ENCODE measurements at places on chromosomes 6 and 20.

DNA sequence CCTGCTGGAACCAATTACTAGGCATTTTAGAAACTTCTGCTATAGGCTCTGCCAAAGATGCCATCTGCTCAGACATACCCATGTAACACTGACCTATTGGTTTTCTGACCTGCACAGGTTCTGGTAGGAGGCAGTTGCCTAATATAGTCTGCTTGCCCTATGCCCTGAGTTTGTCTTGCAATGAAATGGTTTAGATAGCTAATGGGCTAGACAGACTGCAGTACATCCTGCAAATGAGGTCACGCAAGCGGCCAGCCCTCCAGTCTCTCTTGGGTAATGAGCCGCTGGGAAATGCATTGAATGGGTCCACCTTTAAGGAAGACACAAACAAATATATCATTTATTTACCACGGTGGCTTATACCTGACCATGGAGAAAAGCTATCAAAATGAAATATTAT is 90.6 kb upstream of the B3GAT2 start:
- H3K4me3 ChIP-seq, result no peak overlapping the region
- H3K36me3 ChIP-seq, result no peaks in the 10 kb centered on the region
- no peaks in the 10 kb centered on the region for H3K4me1 ChIP-seq
- no peak for DNase-seq

DNA sequence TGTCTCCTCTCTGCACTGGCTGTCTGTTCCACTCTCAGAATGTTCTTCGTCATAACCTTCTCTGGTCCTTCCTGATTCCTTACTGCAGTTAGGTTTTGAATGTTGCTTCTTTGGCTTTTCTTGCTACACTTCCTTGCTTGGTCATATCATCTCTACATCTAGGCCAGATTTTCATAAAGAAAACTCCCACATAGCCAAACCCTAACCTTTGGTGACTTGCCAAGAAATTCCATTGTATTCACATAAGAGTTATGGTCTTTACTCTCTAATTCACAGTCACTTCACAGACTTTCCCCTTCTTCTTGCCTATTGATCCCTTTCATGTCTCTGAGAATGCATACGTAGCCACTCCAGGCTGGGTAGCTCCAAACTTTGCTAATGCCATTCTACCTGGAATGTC is 41.9 kb upstream of the SIM1 start:
- no peaks in the 10 kb centered on the region for H3K36me3 ChIP-seq
- H3K27me3 ChIP-seq, result no peaks in the 10 kb centered on the region

GRCh38 chr6:107756660-107757355 is 67.3 kb downstream of the SCML4 start:
- H3K36me3 ChIP-seq, result no peaks in the 10 kb centered on the region
- no peaks in the 10 kb centered on the region for H3K4me1 ChIP-seq
- no peak overlapping the region for H3K4me3 ChIP-seq
- no peak overlapping the region for H3K27ac ChIP-seq

GRCh38 chr20:51720384-51720783 is 47.8 kb downstream of the ATP9A start:
- peaks cover 24% of the 10 kb centered on the region for H3K36me3 ChIP-seq
- H3K4me3 ChIP-seq, result no peak overlapping the region
- no peak overlapping the region for H3K27ac ChIP-seq
- no peak for DNase-seq
- H3K4me1 ChIP-seq, result peaks cover 7% of the 10 kb centered on the region

DNA sequence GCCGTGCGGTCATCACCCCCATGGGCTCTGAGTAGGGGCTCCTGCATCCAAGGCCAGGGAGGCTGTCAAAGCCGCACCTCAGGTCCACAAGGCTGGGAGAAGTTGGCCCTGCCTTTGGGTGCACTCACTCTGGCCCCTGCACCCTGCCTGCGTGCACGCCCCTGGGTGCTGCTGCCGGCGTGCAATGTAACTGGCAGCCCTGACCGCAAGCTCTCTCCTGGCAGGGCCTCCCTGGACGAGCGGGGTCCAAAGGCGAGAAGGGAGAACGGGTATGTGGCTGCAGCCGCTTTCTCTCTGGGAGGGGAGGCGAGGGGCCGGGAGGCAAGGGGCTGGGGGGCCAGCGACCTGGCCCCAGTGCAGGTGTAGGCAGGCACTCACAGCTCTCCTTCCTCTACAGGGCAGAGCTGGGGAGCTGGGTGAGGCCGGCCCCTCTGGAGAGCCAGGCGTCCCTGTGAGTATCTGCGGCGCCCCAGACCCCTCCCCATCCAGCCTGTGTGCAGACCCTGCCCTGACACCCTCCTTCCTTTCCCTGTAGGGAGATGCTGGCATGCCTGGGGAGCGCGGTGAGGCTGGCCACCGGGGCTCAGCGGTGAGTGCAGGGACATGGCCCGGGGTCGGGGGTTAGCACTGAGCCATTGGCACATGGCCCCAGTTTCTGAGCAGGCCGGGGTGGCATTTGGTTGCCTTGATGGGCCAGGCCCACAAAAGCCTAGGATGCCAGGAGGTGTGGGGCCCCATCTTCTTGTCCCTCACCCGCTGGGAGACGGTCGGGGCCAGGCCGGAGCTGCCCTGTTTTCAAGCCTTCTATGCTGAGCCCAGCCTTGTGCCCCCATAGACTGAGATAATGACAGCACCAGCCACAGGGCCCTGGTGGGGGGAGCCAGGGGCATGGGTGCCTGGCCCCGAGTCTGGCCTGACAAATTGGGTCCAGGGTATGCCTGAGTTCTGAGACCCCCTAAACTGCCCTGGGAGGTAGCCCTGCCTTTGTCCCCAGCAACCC is 12.7 kb downstream of the COL9A3 start:
- no peaks in the 10 kb centered on the region for H3K36me3 ChIP-seq
- DNase-seq, result no peak
- H3K27ac ChIP-seq, result no peak overlapping the region

DNA sequence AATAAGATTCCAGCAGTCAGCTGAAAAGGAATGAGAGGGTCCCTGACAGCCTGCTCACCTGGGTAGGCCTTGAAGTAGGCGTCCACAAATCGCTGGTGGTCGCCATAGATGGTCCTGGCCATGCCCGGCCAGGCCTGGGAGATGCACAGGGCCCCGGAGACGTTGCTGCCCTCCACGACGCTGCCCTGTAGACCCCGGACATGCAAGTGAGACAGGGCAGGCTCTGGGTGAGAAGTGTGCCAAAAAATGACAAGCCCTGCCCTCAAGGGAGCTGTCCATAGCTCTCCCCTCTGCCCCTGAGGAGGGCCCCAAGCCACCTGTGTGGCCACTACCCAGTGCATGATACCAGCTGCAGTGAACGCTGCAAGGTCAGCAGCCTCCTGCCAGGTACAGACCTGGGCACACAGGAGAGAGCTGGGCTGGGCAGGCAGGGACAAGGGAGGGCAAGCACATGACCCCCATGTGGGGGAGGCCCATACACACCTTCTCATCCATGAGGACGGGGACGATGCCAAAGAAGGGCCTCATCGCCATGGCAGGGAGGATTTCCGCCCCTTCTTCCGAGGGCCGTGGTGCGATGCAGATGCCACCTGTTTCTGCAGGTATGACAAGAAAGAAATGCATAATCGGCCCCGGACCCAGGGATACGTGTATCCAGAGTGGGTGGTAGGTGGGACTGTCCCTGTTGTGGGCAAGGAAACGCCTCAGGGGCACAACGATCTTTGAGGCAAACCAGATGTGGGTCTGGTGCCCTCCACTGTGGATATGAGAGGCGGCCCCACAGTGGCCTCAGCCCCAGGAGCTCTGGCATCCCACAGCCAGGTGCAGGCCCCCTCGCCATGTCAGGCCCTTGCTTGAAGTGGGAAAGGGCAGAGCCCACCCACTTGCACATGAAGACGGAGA is 21.2 kb upstream of the APMAP start:
- no peaks in the 10 kb centered on the region for H3K27me3 ChIP-seq
- DNase-seq, result no peak
- H3K36me3 ChIP-seq, result no peaks in the 10 kb centered on the region
- H3K4me1 ChIP-seq, result peaks cover 17% of the 10 kb centered on the region
- H3K4me3 ChIP-seq, result no peak overlapping the region
- H3K27ac ChIP-seq, result no peak overlapping the region

DNA sequence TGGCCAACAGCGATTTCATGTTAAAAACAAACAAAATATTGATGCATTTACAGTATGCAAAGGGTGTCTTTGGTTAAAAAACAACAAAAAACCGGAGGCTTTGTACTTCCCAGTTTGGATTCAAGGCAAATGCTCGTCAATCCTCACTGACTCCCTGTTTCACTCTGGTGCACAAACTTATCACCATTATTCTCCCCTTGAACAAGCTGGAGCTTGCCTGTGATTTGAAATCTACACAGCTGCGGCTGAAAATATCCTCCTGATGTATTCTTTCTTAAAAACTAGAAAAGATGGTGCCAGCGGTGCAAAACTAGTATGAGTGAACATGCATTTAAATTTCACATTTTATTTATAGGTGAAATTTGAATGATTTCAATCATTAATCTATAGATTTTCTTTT is 3.3 kb downstream of the PERP start:
- no peak for DNase-seq
- H3K36me3 ChIP-seq, result no peaks in the 10 kb centered on the region
- peaks cover 5% of the 10 kb centered on the region for H3K4me1 ChIP-seq
- H3K4me3 ChIP-seq, result peak overlapping the region; percentile 72
- H3K27ac ChIP-seq, result peak overlapping the region; percentile 73
- H3K27me3 ChIP-seq, result no peaks in the 10 kb centered on the region

DNA sequence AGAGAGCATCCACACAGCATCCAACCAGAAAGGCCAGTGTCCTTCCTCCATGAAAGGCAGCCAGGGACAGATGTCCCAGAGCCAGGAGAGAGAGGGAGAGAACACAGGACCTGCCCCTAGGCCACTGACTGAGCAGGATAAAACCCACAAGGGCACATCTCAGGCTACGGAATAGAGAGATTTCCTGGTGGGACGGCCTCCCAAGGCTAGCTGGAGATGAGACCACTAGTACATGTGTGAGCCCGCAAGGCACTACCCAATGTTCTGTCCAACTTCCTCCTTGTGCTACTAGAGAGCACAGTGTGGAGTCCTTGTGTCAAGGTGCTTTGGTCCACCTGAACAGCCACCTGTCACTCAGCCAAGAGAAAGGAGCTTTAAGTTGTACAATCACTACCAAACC is 44.2 kb downstream of the PLCG1 start:
- DNase-seq, result no peak
- H3K4me1 ChIP-seq, result peaks cover 2% of the 10 kb centered on the region
- H3K36me3 ChIP-seq, result no peaks in the 10 kb centered on the region
- H3K27ac ChIP-seq, result peak overlapping the region; percentile 17
- no peak overlapping the region for H3K4me3 ChIP-seq
- no peaks in the 10 kb centered on the region for H3K27me3 ChIP-seq

GRCh38 chr20:8244637-8245036 is 112.6 kb downstream of the PLCB1 start:
- no peaks in the 10 kb centered on the region for H3K4me1 ChIP-seq
- no peaks in the 10 kb centered on the region for H3K36me3 ChIP-seq
- DNase-seq, result no peak
- H3K27me3 ChIP-seq, result no peaks in the 10 kb centered on the region

DNA sequence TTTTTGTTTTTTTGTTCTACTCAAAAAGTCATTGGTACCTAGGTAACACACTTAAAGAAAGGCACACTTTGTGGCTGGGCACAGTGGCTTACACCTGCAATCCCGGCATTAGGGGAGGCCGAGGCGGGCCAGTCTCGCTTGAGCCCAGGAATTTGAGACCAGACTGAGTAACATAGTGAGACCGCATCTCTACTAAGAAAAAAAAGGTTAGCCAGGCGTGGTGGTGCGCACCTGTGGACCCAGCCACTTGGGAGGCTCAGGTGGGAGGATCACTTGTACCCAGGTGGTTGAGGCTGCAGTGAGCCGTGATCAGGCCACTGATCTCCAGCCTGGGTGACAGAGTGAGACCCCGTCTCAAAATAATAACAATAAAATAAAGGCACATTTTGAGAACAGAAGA is 67.4 kb upstream of the BHLHE23 start:
- H3K4me1 ChIP-seq, result no peaks in the 10 kb centered on the region
- H3K4me3 ChIP-seq, result no peak overlapping the region
- no peak overlapping the region for H3K27ac ChIP-seq
- no peak for DNase-seq

GRCh38 chr6:44126320-44127149 is 717 bp downstream of the MRPL14 start:
- peak overlapping the region; percentile 97 for H3K4me3 ChIP-seq
- no peaks in the 10 kb centered on the region for H3K36me3 ChIP-seq
- no peak for DNase-seq
- H3K4me1 ChIP-seq, result peaks cover 72% of the 10 kb centered on the region
- no peaks in the 10 kb centered on the region for H3K27me3 ChIP-seq

DNA sequence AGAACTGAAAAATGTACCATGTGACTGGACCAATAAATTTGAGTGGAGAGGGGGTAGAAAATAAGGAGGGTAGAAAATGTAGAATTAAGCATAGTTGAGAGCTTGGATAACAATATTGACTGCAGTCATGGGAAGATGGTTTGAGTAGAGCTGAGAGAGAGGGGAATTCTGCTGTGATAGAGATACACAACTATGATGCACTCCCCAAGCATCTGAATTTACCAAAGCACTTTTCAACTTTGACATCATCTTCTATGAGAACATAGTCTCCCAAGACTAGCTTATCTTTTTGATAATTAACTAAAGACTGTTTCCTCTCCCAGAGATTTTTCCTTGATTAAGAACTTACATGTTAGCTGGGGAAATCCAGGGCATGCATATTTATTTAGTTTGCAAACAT is 103.1 kb downstream of the TNFRSF21 start:
- DNase-seq, result no peak
- H3K4me3 ChIP-seq, result no peak overlapping the region
- peaks cover 6% of the 10 kb centered on the region for H3K4me1 ChIP-seq
- H3K36me3 ChIP-seq, result no peaks in the 10 kb centered on the region
- no peaks in the 10 kb centered on the region for H3K27me3 ChIP-seq
- no peak overlapping the region for H3K27ac ChIP-seq

GRCh38 chr6:41489120-41489851 is 56.9 kb upstream of the FOXP4 start:
- H3K4me3 ChIP-seq, result no peak overlapping the region
- H3K4me1 ChIP-seq, result no peaks in the 10 kb centered on the region

DNA sequence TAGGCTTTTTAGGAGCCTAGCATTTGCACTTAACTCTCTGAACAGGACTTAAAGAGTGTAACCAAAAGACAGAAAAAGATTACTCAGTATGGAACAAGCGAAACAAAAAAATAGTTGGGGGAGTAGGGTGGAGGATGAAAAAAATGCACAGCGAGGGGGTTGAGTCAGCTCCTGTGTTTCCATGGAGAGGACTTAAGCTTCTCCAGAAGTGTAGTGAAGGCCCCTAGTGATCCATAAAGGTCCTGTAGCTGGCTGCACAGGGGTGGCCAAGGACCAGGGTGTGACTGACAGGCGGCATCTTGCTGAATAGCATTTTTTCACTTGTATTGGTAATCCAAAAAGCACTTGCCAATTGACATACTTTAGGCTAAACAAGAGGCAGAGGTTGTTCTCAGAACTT is 533.9 kb downstream of the RFPL4B start:
- no peak for DNase-seq
- H3K4me3 ChIP-seq, result no peak overlapping the region
- H3K4me1 ChIP-seq, result no peaks in the 10 kb centered on the region
- no peaks in the 10 kb centered on the region for H3K36me3 ChIP-seq

DNA sequence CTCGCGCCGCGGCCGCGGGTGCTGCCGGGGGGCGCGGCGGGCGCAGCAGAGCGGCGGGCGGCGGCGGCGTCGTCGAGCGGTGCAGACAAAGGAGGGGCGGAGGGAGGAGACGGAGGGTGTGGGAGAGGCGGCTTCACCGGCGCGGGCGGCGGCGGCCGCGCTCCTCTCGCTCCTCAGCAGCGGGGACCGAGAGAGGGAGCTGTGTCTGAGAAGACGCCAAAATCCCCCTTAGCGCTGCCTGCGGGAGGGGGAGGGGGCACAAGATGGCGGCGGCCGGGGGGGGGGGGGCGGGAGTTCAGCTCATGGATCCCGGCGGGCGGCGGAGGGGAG is 296 bp downstream of the ADNP start:
- H3K27ac ChIP-seq, result peak overlapping the region; percentile 99
- peaks cover 50% of the 10 kb centered on the region for H3K4me1 ChIP-seq
- no peak for DNase-seq
- H3K27me3 ChIP-seq, result no peaks in the 10 kb centered on the region
- peak overlapping the region; percentile 91 for H3K4me3 ChIP-seq

Measured in esophagus squamous epithelium (tissue), 5 donors.